ENCODE measurements at places on chromosomes 3 and 15.

DNA sequence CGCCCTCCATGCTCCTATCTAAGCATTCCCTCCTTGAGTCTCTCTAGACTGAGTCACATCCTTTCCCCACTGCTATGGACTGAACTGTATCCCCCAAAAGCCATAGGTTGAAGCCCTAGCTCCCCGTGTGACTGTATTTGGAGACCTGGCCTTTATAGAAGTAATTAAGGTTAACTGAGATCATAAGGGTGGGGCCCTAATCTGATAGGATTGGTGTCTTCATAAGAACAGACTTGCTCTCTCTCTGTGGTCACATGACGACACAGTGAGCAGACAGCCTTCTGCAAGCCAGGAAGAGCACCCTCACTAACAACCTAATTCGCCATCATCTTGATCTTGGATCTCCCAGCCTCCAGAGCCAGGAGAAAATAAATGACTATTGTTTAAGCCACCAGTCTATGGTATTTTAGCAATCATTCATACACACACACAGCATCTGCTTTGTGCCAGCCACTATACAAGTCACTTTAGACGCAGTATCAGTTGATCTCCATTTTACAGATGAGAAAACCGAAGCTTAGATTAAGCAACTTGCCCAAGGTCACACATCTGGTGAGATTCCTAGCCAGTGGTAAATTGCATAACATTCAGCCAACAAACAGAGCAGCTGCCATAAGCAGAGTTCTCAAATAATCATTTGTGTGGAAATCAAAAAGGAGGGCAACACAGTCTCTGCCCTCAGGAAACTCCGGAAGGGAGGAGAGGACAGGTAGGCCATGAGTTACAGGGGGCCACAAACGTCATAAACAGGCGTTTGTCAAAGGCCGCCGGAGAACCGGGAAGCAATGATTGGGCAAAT, 66.3 kb upstream of the HES1 start:
- DNase-seq, result no peak

GRCh38 chr15:88649753-88650551, 11.1 kb downstream of the ISG20 start:
- no peak for DNase-seq

DNA sequence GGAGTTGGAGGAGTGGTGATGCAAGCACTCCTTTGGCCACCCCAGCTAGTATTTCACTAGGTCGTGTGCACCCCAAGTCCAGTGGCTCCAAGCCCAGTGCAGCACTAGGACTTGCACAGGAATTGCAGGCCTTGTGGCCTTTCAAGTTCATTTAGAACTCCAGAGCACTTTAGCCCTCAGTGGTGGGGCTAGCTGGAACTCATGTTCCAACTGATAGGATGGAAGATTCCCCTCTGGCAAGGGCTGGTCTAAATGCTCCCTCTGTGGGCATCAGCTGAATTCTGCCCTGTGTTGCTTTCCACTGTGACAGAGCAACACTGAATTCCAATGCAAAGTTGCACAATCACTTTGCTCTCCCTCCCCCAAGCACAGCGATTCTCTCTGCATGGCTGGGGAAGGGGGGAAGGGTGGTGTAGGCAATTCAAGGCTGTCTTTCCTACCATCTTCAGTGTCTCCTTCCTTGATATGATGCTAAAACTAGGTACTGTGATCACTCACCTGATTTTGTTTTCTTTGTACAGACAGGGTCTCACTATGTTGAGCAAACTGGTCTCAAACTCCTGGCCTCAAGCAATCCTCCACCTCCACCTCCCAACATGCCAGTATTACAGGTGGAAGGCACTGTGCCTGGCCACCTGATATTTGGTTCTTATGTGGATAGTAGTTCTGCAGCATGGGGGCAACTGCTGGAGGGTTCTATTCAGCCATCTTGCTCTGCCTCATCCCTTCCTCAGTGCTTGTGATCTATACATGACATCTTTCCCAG, 10.3 kb downstream of the USF3 start:
- no peak for DNase-seq

GRCh38 chr15:92605225-92605944, 50.2 kb downstream of the FAM174B start:
- no peak for DNase-seq

- no peak for DNase-seq
Observed at GRCh38 chr15:41423979-41424659, 7.2 kb downstream of the RTF1 start.

DNA sequence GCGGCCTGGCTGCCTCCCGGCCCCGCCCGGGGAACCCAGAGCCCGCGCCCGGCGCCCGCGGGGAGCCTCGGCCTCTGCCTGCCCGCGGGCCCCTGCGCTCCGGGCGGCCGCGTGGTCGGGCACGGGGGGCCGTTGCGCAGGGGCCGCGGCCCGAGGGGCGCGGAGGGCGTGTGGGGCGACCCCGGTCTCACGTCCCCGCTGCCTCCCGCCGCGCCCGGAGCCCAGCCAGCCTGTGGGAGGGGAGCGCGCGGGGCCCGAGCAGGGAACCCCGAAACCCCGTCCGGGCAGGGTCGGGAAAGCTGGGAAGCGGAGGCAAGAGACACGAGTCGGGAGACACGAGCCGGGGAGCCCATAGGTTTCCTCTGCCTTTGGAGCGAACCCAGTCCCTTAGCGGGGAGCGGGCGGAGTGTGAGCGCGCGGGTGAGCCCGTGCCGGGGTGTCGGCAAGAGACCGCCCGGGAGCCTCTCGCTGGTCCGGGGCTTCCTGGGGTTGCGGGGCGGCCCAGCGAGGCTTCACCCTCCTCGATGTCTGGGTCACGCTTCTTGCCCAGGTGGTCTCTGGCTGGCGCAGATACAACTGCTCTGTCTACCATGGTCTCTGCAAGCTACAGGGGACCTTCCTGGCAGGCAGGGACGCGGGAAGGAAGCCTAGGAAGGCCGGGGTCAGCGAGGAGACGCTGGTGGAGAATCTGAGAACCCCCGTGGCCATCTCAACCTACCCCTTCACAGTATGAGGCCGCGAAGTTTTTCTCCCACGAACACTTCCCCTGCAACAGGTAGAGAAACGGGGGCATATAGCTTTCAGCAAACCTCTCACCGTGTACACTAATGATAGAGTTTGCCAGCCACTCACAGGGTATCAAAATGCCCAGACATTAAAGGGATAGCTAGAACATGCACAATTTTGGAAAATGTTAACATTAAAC, 586 bp downstream of the LRRK1 start:
- no peak for DNase-seq
